Activated CD8-positive, alpha-beta T cell treated with anti-CD3 and anti-CD28 coated beads, Interleukin-2, amount 10 ng/mL, durations not matched to agents 7 days and 5 days (primary cell): ENCODE measurements at places on chromosomes 2 and 18. TPM values are rescaled to one million over a fixed set of nuclear protein-coding genes. Genes with fewer than 3 reads are reported as not detected.
A peak's percentile ranks its signal among the peaks of the same experiment; 100 is the strongest.

DNA sequence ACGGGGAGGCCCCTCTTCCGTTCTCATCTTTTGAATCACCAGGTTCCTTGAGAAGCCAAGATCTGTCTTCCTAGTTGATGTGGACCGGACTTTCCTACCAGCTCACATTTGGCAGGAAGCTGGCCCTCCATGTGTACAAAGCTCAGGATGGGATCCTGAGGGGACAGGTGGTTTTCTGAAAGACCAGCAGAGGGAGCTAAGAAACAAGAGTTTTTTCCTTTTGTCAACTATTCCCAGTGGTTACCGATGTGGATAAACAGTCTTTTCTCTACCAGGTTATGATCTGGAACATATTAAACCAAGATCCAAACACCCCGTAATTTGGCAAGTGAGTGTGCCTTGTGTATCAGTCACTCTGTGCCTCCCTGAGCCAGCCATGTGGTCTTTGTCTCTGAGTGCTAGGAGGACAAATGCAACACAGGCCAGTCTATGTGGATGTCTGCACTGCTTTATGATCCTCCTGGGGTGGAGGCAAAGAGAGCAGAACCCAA is 25.1 kb upstream of the ARHGAP25 start:
- H3K27ac ChIP-seq: peak overlapping the region; percentile 74
- DNase-seq: peak; percentile 39
- H3K27me3 ChIP-seq: peaks cover 9% of the 10 kb centered on the region
- no peak overlapping the region for H3K4me3 ChIP-seq

- peak overlapping the region; percentile 62 for H3K27ac ChIP-seq
- peak; percentile 35 for DNase-seq
- H3K4me3 ChIP-seq: no peak overlapping the region
- peaks cover 39% of the 10 kb centered on the region for H3K4me1 ChIP-seq
- no peaks in the 10 kb centered on the region for H3K27me3 ChIP-seq
Measured at GRCh38 chr2:7609974-7610373, 692.8 kb downstream of the RNF144A start.

Gene ESPNL
- total RNA-seq: 0.13 TPM

GRCh38 chr2:235044501-235045271 is 92.9 kb downstream of the SH3BP4 start:
- no peak overlapping the region for H3K27ac ChIP-seq
- H3K4me3 ChIP-seq: no peak overlapping the region
- DNase-seq: no peak

DNA sequence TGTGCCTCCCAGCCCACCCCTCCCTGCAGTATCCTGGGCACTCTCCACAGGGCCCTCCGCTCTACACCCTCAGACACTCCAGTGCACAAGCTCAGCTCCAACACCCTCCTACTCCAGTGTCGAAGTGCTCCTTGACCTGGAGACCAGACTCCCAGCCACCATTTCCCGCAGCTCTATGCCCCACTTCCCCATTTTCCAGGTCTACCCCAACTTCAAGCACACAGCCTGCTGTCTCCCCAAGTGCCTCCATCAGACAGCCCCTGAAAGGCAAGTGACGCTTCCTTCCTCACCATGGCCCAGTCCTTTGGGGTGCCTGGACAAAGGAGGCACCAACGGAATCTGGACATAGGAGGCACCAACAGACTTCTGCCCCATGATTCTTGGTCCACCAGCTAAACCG is 7.2 kb downstream of the PASK start:
- no peak overlapping the region for H3K4me3 ChIP-seq
- H3K4me1 ChIP-seq: no peaks in the 10 kb centered on the region
- H3K27me3 ChIP-seq: no peaks in the 10 kb centered on the region
- DNase-seq: no peak
- H3K36me3 ChIP-seq: peaks cover 2% of the 10 kb centered on the region

DNA sequence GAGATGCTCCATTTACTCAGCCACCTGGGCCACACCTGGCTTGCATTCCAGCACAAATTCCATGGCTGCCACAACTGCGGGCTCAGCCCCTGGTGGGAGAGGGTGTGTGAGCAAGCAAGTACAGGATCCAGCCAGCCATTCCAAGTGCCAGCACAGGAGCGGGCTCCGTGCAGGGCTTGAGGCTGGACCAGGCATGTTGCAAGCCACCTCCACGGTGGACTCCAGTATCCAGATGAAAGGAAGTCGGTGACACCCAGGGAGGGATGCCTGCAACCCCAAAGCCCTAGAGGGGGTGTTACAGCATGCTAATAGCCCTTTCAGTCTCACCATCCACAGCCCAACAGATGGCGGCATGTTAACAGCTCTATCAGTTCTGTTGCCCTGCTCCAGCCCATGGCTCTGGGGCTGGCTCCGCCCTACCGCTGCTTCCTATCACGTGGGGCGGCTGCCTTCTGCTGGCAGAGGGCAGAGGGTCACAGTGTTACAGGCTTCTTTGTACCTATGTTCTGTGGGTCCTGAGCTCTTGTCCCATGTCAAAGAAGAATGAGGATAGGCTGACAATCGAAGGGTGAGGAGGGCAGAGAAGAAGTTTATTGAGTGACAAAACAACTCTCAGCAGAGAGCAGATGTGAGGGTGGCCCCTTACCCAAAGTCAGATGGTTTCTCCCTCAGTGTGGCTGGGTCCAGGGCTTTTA is 11.7 kb upstream of the GORASP2 start:
- no peaks in the 10 kb centered on the region for H3K27me3 ChIP-seq
- no peak for DNase-seq
- H3K4me1 ChIP-seq: no peaks in the 10 kb centered on the region

GRCh38 chr2:127075821-127076220 is 31.1 kb downstream of the BIN1 start:
- peaks cover 36% of the 10 kb centered on the region for H3K36me3 ChIP-seq
- no peak overlapping the region for H3K4me3 ChIP-seq
- H3K27ac ChIP-seq: peak overlapping the region; percentile 70
- H3K4me1 ChIP-seq: peaks cover 46% of the 10 kb centered on the region

DNA sequence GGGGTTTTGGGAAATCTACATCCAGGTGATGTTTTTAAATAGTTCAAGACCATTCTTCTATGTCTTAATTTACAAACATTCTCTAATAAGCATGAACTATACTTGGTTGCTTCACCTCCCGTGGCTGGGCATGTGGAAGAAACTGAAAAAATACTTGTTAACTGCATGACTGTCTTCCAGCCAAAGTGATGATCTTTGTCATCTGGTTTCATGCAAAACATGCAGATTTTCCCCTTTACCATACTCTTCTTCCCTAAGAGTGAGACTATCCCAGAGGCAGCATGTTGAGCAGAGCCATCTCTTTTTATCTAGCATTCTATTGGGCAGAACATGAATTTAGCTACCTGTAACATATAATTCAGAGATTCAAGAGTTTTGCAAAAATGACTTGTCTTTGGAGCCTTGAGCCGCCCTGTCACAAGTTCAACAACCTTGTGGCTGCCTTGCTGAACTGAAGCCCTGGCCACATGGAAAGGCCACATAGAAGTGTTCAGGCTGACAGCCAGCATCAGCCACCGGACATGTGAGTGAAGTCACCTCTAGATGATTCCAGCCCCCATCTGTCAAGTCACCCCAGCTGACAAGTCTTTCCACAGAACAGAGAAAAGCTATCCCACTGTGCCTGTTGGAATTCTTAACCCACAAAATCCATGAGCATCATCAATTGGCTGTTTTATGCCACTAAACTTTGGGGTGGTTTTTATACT is 142.8 kb downstream of the ANKRD44 start:
- peaks cover 39% of the 10 kb centered on the region for H3K36me3 ChIP-seq
- peaks cover 55% of the 10 kb centered on the region for H3K4me1 ChIP-seq
- DNase-seq: no peak
- no peak overlapping the region for H3K27ac ChIP-seq

- H3K27ac ChIP-seq: no peak overlapping the region
- H3K4me1 ChIP-seq: no peaks in the 10 kb centered on the region
- no peak overlapping the region for H3K4me3 ChIP-seq
- no peaks in the 10 kb centered on the region for H3K27me3 ChIP-seq
Measured at GRCh38 chr2:214098811-214099210, 312.0 kb upstream of the VWC2L start.

DNA sequence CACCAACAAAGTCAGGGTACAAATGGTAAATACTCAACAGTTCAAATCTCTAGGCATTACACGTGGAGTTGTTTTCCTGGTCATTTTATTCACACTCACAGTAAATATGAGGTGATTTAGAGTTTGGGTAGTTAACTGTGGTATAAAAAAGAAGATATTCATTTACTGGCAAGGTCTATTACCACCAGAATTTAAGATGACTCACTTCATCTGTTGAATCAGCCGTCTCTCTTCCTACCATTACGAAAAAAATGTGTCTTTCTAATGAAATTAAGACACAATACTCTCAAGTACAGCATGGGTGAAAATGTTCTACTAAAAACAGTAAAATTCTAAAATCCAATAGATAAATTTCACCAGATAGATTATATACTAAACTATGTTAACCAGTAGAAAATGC is 21.0 kb upstream of the GPR75 start:
- H3K36me3 ChIP-seq: peaks cover 55% of the 10 kb centered on the region
- DNase-seq: no peak
- no peaks in the 10 kb centered on the region for H3K4me1 ChIP-seq
- no peak overlapping the region for H3K4me3 ChIP-seq
- H3K27ac ChIP-seq: no peak overlapping the region
- H3K27me3 ChIP-seq: no peaks in the 10 kb centered on the region

DNA sequence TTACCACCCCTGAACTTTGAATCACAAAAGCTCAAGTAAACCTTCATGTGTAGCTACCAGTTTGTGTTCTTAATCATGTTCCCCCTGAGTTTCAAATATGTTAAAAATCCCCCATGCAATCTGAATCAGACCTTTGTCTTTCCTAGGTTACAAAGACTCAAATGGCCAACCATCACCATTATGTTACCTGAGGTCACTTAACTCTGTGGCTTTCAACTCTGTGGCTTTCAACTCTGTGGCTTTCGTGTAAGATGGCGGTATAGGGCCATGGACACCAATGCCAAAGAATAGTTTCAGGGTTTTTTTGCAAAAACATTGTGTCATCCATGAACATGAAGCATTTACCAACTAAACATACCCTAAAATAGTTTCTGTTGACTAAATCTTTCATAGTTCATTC is 6.7 kb downstream of the ERMN start:
- H3K27me3 ChIP-seq: no peaks in the 10 kb centered on the region
- peaks cover 15% of the 10 kb centered on the region for H3K4me1 ChIP-seq
- no peak overlapping the region for H3K4me3 ChIP-seq
- peaks cover 12% of the 10 kb centered on the region for H3K36me3 ChIP-seq
- no peak overlapping the region for H3K27ac ChIP-seq

GRCh38 chr2:42041377-42042127 is 6.3 kb upstream of the PKDCC start:
- H3K36me3 ChIP-seq: no peaks in the 10 kb centered on the region
- no peak overlapping the region for H3K4me3 ChIP-seq
- H3K27ac ChIP-seq: no peak overlapping the region
- DNase-seq: no peak
- H3K27me3 ChIP-seq: peaks cover 42% of the 10 kb centered on the region
- H3K4me1 ChIP-seq: no peaks in the 10 kb centered on the region

Gene DIPK1C
- not detected for total RNA-seq

DNA sequence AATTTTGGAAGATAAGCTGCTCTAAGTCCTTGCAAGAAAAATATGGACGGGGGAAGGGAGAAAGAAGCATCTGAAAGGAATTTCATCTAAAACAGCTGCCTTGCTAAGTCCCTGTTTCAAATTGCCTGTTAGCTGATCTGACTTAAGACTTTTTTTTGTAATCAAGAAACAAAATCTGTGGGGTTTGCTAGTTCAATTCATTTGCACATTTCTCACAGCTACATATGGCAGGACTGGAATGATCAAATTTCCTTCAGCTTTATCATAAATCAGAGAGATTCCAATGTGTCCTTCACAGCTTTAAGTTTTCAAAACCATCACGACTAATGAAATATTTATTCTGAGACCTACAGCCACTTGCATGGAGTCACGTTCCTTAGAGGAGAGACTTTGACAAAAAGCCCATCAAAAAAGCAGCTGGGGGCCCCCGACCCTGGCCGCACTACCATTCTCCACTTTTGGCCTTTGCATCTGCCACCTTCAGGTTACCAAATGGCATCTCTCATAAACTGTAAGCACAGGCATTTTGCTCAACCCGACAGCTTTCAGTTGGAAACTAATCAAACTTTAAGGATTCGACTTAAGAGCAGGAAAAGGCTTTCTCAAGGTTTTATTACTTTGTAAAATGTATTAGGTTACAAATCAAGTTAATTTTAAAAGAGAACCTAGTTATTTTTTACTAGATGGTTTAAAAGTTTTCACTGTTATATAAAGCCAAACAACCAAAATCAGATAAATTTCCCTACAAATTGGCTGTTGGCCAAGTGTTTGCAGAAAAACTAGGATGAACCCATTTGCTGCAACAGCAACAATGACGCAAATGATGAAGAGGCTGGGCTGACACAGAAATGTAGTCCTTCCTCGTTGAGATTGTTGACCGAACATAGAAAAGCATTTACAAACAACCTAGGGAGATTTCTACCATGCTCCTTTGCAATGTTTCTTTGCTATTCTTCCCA is 100.4 kb upstream of the RND3 start:
- no peak for DNase-seq
- no peak overlapping the region for H3K4me3 ChIP-seq
- H3K36me3 ChIP-seq: no peaks in the 10 kb centered on the region
- no peaks in the 10 kb centered on the region for H3K4me1 ChIP-seq

GRCh38 chr2:147501968-147502367 is 342.9 kb upstream of the ACVR2A start:
- H3K27ac ChIP-seq: no peak overlapping the region
- H3K4me3 ChIP-seq: no peak overlapping the region
- peaks cover 36% of the 10 kb centered on the region for H3K36me3 ChIP-seq
- H3K27me3 ChIP-seq: peaks cover 3% of the 10 kb centered on the region

- no peak overlapping the region for H3K27ac ChIP-seq
- no peak overlapping the region for H3K4me3 ChIP-seq
- no peaks in the 10 kb centered on the region for H3K27me3 ChIP-seq
Measured at GRCh38 chr18:28088477-28088876, 88.5 kb downstream of the CDH2 start.

Gene RMND5A
- total RNA-seq: 34.4 TPM

Gene G6PC2
- not detected for total RNA-seq

DNA sequence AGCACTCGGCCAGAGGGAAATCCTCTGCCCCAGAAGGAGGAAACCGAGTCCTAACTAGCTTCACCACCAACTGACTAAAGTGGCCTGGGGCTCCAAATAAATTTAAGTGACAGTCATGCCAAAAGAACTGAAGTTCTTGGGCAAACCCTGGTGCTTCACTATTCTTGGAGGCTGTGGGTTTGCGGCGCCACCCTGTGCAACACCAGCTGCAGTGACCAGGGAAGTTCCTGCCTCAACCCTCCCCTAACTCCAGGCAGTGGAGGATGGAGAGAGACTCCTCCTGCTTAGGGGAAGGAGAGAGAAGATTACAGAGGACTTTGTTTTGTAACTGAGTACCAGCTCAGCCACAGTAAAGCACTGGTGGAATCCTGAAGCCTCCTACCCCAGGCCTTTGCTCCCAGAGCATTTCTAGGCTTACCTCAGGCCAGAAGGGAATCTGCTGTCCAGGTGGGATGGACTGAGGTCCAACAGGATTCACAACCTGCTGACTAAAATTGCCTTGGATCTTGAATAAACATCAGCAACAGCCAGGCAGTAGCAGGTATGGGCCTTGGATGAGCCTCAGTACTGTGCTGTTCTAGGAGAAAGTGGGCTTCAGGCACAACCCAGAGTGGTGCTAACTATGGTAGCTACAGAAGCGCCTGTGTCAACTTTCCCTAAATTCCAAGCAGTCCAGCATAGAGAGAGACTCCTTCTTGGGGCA is 29.4 kb upstream of the BMP10 start:
- DNase-seq: no peak
- H3K36me3 ChIP-seq: peaks cover 17% of the 10 kb centered on the region
- H3K4me1 ChIP-seq: no peaks in the 10 kb centered on the region
- H3K27ac ChIP-seq: no peak overlapping the region
- no peak overlapping the region for H3K4me3 ChIP-seq
- H3K27me3 ChIP-seq: peaks cover 2% of the 10 kb centered on the region

- H3K36me3 ChIP-seq: no peaks in the 10 kb centered on the region
- H3K27ac ChIP-seq: no peak overlapping the region
- no peak overlapping the region for H3K4me3 ChIP-seq
Measured at GRCh38 chr2:65919550-65920188, 487.3 kb upstream of the SPRED2 start.
